ENCODE measurements at places on chromosomes 3 and 15.

- no peak for DNase-seq
Measured at GRCh38 chr3:138135146-138135832, 3.1 kb upstream of the A4GNT start.

DNA sequence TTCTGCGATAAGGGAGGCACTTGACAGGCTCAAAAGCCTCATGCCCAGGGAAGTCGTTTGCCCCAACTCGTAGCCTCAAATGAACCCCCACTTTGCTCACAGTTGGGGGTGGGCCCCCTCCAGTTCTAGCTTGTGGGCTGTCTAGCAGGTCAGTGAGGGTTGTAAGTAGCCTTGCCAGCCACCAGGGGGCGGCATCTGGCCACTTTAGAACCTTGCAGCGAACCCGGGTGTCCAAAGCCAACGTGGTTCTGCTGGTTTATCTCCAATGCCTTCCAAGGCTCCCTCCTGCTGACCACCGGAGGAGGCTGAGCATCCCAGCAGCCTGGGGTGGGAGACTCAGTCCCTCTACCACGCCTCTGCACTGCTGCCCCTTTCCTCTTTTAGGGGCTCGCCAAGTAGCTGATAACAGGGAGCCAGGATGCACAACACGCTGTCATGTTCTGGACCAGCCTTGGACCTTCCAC is 9.2 kb upstream of the RBSN start:
- no peak for DNase-seq

DNA sequence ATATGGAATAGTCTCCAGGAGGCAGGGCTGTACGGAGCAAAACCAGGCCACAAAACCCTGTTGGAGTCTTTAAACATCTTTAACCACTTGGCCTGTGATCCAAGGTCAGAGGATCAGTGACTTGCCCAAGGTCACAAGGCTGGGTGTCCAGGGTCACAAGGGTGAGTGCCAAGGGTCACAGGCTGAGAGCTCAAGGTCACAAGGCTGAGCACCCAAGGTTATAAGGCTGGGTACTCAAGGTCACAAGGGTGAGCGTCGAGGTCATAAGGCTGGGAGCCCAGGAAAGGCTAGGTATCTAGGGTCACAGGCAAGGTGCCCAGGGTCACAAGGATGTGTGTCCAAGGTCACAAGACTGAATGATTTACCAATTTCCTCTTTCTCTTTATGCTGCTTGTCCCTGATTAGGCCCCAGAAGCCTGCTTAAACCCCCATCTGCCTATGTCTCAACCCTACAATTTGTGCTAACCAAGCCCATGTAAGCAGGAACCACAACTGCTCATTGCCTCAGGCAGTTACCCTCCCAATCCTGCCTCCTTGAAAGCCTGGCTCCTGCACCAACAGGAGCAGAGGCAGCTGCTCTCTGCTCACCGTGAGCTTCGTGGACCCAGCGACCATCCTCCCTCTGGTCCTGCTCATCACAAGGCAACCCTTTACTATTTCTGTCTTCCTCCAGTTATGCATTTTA is 51.5 kb downstream of the MGLL start:
- DNase-seq, result peak; percentile 51

GRCh38 chr3:155350571-155350970 is 57.1 kb upstream of the STRIT1 start:
- DNase-seq, result no peak

DNA sequence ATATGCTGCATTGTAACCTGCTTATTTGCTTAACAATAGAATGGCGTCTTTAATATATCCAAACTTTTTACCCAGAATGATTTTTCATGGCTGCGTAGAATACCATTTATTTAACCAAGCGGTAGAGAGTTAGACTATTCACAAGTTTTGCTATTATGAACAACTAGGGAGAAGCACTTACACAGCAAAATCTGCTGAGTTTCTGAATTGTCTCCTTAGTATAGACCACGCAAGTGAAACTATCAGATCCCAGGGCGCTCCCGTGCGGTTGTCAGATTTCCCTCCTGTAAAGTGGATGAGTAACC is 12.6 kb upstream of the ADPGK start:
- DNase-seq, result no peak

DNA sequence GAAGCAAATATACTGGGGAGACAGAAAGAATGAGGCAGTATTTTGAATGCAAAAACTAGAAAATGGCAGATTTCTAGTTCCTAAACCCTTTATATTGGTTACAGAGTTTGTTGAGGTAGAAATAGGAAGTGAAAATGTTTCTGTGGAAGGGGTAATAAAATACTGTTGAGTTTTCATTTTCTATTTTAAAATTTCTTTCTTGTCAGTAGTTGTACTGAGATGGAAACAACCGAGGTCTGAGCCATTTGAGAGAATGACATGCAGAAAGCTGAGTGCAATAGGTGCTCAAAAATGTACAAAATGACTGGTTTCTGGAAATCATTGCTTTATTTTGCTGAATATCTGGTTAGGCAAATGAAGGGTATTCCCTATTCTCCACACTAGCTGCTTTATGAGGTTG is 361.4 kb downstream of the CHL1 start:
- DNase-seq, result no peak

DNA sequence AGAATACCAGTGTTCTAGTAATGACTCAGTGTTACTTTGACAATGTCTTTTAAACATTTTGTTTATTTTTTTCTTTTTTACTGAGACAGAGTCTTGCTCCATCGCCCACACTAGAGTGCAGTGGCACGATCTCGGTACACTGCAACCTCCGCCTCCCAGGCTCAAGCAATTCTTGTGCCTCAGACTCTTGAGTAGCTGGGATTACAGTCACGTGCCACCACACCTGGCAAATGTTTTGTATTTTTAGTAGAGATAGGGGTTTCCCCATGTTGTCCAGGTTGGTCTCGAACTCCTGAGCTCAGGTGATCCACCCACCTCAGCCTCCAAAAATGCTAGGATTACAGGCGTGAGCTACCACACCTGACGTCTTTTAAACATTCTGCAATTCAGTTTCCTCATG is 15.7 kb downstream of the AQR start:
- DNase-seq, result no peak

- DNase-seq, result no peak
Measured at GRCh38 chr3:190258634-190259033, 63.6 kb downstream of the CLDN1 start.

DNA sequence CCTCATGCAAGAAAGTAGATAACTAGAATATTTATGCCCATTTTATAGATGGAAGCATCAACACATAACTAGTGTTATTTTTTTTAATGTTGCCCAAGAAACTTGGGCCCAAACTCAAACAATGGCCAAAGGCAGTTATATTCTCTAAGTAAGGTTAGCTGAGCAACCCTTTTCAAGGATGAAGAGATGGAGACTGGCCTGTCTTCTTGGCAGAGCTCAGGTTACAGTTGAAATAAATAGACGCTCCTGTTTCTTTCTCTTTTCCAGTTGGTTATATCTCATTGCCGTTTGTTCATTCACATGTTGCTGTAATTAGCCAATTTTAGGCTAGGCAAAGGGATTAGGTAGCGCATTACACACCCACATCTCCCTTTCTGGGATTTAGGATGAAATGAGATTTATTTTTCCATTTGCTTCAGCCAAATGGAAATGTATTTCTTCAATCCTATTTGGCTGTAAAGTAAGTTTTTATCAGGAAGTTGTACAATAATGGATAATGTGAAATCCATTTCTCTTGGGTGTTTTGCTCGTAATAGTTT is 93.2 kb downstream of the CMSS1 start:
- DNase-seq, result no peak

GRCh38 chr15:80455668-80456442 is 51.7 kb downstream of the ARNT2 start:
- DNase-seq, result peak; percentile 67

GRCh38 chr15:50909010-50909317 is 481 bp downstream of the AP4E1 start:
- DNase-seq, result no peak

- DNase-seq, result peak; percentile 75
Measured at GRCh38 chr3:135908225-135908624, 57.3 kb upstream of the PPP2R3A start.

DNA sequence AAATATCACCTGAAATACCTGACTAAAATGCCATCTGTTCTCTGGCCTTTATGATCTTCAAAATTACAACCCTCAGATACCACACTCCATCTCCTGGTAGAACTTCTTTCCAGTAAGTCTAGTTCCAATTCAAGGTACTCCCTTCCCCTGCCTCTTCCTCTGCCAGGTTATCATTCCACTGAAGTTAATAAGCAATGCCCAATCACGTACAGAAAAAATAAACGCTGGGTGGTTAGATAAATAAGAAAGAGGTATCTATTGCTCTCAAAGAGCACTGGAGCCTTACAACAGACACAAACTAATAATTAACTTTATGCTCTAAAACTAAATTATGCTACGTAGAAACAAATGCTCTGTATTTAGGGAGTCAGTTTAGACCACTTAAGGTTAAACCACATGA is 112.5 kb downstream of the MYO9A start:
- no peak for DNase-seq

Data from foreskin keratinocyte (primary cell).